ENCODE measurements at places on chromosomes 3 and 15.

- no peak for DNase-seq
Observed at GRCh38 chr3:65173841-65174240, 486.0 kb upstream of the ADAMTS9 start.

- no peak for DNase-seq
Observed at GRCh38 chr15:57806003-57806402, 99.5 kb downstream of the POLR2M start.

GRCh38 chr3:162213956-162214355, 717.3 kb downstream of the OTOL1 start:
- DNase-seq, result no peak

GRCh38 chr3:169505577-169506230, 157.8 kb downstream of the MECOM start:
- no peak for DNase-seq

GRCh38 chr3:143119974-143120715, 574 bp downstream of the CHST2 start:
- peak; percentile 62 for DNase-seq

- DNase-seq, result no peak
Observed at GRCh38 chr3:139394116-139394515, 4.7 kb upstream of the COPB2 start.

DNA sequence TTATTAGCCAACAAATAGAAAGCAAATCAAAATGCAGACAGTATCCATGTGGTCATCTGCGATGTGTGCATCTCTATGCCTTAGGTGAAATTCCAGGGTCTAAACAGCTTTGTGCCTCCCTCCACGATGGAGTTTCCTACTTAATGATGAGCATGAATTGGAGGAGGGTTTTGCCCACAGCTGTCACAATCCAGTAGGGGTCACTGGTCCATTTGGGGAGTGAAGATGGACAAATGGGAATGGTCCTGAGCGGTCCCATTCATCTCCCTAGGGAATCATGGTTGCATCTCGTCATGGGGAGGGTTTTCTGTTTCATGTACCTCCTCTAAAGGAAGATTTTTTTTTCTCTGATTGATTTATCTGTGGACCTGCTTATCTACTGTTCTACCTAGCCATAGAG, 358.0 kb downstream of the PTPRG start:
- DNase-seq, result no peak

GRCh38 chr3:44825264-44825925, 36.3 kb upstream of the TMEM42 start:
- DNase-seq, result no peak

- no peak for DNase-seq
Observed at GRCh38 chr3:32708672-32709283, 23.8 kb downstream of the CNOT10 start.
